ENCODE measurements at places on chromosomes 5 and 9. TPM values are rescaled to one million over a fixed set of nuclear protein-coding genes. Genes with fewer than 3 reads are reported as not detected.
A peak's percentile ranks its signal among the peaks of the same experiment; 100 is the strongest.

GRCh38 chr9:99445371-99445891 lies 223.3 kb downstream of the SEC61B start:
- peaks cover 10% of the 10 kb centered on the region for H3K4me1 ChIP-seq
- no peak overlapping the region for H3K4me3 ChIP-seq
- H3K36me3 ChIP-seq: no peaks in the 10 kb centered on the region
- no peaks in the 10 kb centered on the region for H3K27me3 ChIP-seq
- peak; percentile 76 for DNase-seq

GRCh38 chr9:96854651-96855273 lies 448 bp upstream of the ZNF782 start:
- H3K4me3 ChIP-seq: peak overlapping the region; percentile 91
- no peak overlapping the region for H3K27ac ChIP-seq
- no peak for DNase-seq

MRPL22 gene
- total RNA-seq: 22.3 TPM

PRDM9 gene
- 0.12 TPM for total RNA-seq

PFN3 gene
- not detected for total RNA-seq

Data from PC-3 (cell line).